GF-D8 (cell line): ENCODE measurements at places on chromosomes 3 and 15.

DNA sequence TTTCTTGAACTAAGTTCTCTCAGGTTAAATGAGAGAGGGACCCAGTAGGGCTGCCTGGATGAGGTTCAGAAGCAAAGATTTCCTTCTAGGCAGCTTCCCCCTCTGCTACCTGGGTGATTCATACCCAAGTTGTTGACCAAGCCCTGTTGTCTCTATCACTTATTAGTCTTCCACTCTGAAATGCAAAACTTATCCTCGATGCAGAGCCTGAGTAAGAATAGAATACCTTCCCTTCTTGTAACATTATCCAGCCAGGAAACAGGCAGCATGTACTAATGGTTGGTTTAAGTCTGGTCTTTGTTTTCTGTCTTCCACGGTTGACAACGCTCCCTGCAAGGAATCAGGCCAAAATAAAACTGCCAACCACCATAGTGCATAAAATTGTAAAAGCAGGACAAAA lies 377.3 kb downstream of the MECOM start:
- no peak for DNase-seq

- DNase-seq = no peak
These were observed 112.5 kb downstream of the ADAMTS9 start for GRCh38 chr3:64575211-64575844.

DNA sequence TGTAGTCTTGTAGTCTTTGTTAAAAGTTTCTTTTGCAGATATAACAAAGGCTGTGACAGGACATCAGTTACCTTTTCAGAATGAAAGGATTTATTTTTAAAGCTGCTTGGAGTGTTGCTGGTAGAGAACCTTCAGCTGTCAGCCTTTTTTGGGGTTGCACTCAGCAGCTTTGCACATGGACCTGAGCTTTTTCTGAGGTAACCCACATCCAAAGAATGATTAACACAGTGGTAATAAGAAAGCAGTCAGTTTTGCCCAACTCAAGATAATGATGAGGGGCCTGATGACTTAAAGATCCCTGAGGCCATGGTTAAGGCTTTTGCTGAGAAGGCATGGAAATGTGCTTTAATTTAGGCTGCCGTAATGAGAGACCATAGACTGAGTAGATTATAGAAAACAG lies 1042.7 kb downstream of the PLOD2 start:
- no peak for DNase-seq

DNA sequence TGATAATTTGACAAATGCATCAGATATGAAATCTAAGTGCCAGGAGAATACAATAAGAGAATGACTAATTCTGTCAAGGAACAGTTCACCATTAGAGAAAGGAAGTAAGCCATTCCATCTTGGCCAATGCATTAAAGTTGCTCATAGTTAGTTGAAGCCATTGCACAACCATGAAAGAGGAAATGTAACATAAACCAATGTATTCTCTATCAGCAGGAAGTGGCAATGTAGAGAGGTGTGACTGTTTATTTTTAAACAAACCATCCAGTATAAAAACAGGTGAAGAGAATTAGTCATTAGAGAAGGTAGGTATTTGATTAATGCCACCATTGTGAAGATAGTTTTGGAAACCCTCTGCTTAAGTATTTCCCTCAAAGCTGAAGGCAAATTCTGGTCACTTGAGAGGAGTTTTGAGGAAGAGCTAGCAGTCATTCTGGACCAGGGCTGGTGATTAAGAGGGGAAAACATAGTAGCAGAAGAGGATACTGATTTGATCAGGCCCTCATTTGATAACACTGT lies 10.7 kb upstream of the ANXA2 start:
- peak; percentile 4 for DNase-seq

DNA sequence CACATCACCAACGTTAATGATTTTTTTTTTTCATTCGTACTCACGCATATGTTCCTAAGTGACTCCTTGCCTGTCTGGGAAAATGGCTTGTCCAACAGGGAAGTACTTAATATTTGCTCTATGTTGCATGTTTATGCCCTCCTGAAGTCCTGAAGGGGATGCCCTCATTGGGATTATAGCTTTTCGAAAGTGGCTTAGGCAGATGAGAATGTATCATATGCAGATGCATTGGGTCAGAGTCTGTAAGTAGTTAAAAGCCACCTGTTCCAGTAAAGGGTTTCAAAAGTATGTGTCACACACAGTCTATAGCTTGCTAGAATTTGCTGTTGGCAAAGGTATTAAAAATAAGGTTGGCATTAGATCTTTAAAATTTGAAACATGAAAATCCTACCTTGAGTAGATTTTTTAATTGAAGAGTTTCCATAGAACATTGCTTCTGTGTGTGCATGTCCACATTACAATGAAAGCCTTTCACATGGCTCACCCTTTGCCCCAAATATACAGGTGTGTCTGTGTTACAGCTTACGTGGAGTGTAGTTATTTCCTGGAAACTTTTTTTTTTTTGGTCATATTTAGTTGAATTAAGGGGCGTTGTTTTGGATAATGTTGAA lies 2.1 kb downstream of the ABHD17C start:
- DNase-seq = no peak

GRCh38 chr15:60525341-60526039 lies 46.5 kb upstream of the ICE2 start:
- no peak for DNase-seq

GRCh38 chr15:63764124-63764803 lies 69.5 kb downstream of the HERC1 start:
- DNase-seq = no peak

DNA sequence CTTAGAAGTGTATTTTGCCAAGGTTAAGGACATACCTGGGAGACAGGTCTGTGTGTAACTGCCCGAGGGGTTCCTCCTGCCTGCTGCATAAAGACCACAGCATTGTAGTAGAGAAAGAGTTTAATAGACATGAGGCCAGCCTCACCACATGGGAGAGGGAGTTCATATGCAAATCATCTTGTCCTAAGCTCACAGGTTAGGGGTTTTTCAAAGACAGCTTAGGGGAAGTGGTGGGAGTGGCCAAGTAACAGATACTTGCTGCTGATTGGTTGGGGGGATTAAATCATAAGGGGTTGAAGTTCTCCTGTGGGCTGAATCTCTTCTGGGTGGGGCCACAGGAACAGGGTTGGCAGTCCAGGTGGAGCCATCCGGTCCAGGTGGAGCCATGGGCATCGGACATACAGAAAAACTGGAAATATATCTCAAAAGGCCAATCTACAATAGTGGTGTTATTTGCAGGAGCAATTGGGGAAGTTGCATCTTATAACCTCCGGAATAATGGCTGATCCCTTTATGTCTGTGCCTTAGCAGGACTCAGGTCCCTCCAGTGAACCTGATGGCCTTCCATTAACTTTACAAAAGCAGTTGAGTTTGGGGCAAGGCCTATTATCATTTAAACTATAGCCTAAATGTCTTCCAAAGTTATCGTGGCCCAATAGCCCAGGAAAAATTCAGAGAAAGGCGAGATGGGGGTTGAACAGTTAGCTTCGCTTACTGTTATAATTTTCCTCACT lies 86.0 kb upstream of the MFGE8 start:
- no peak for DNase-seq

- no peak for DNase-seq
These were observed 95.3 kb downstream of the SLC49A4 start for GRCh38 chr3:122890077-122890719.

DNA sequence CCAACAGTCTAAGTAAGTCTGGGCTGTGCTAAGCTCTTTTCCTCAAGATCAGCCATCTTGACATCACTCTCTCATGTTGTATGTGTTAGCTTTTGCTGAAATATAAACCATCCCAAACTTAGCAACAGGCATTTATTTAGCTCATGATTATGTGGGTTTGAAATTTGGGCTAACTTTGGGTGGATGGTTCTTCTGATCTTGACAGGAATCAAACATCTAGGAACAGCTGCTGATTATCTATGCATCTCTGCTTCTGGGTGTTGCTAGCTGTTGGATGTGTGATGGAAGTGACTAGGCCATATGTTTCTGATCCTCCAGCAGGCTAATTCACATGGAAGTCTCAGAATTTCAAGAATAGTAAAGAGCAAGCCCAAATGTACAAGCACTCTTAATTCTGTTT lies 615.2 kb upstream of the TGFBR2 start:
- no peak for DNase-seq

DNA sequence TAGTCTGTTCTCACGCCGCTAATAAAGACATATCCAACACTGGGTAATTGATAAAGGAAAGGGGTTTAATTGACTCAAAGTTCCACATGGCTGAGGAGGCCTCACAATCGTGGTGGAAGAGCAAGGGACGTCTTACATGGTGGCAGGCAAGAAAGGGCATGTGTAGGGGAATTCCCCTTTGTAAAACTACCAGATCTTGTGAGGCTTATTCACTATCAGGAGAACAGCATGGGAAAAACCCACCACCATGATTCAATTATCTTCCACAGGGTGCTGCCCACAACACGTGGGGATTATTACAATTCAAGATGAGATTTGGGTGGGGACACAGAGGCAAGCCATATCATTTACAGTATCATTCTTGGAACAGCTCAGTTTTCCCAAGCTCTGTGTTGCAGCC lies 268.0 kb downstream of the SUCLG2 start:
- DNase-seq = no peak
